ENCODE measurements at places on chromosomes 3 and 15.
A peak's percentile ranks its signal among the peaks of the same experiment; 100 is the strongest.

DNA sequence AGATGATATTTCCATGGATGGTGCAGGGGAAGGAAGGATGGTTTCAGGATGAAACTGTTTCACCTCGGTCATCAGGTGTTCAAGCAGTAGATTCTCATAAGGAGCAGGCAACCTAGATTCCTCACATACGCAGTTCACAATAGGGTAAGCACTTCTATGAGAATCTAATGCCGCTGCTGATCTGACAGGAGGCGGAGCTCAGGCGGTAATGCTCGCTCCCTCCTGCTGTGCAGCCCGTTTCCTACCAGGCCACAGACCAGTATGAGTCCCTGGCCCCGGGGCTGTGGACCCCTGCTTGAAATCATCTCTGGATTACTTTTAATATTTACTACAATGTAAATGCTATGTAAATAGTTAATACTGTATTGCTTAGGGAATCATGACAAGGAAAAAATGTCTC, 241.8 kb downstream of the ROBO2 start:
- no peak for DNase-seq

- DNase-seq: no peak
Measured at GRCh38 chr3:188604651-188605050, 450.7 kb downstream of the LPP start.

GRCh38 chr3:149643963-149644362, 13.9 kb downstream of the WWTR1 start:
- DNase-seq: no peak

DNA sequence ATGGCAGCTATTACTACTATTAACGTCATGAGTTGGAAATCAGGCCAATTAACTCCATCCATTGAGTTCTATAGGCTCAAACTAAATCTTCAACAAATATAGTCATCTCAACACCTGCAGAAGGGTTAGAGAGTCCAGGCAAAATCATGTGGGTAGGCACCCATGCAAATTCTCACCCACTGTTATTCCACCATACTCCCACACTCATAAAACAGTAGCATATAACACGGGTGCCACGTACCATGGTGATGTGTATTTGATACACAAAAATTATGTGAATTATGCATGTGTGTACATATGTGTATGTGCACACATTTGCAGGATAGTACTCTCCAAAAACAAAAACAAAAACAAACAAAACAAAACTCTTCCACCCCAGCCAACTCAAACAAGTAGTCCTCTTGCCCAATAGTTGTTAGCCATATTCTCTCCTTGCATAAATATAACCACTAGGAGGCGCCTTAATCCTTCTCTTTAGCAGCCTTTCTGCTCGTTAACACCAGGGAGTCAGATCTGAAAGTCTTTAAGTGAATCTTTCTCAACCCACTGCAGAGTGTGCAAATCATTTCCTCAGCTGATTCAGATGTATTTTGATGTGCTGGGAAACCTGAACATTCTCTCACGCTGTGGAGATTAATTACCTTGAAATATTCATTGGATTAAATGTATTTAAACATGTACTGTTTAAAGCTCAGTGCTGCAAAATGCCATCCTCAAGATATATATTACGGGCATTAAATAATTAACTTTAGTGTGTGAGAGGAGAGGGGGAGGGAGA, 38.0 kb upstream of the COPB2 start:
- no peak for DNase-seq

GRCh38 chr3:195522254-195523023, 20.7 kb downstream of the PPP1R2 start:
- no peak for DNase-seq

DNA sequence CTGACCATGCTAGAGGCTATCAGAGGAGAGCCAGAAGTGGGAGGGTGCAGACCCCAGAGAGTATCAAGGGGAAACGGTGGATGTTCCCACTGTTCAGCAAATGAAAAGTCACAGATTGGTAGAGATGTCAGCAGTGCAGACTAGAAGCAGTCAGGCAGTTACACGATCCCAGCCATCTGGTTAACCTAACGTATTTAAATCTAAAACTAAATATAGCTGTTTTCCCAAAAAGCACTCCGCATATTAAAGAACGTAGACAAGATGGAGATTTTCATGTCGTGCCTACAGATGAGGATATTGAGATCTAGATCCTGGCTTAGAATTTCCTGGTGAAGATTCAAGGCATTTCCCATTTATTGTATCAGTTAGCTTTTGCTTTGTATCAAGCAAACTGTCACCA, 25.2 kb downstream of the PXYLP1 start:
- DNase-seq: no peak

GRCh38 chr3:149579161-149579560, 78.7 kb downstream of the WWTR1 start:
- DNase-seq: no peak

- DNase-seq: peak; percentile 94
Measured at GRCh38 chr3:150409512-150410310, 1.6 kb downstream of the TSC22D2 start.

DNA sequence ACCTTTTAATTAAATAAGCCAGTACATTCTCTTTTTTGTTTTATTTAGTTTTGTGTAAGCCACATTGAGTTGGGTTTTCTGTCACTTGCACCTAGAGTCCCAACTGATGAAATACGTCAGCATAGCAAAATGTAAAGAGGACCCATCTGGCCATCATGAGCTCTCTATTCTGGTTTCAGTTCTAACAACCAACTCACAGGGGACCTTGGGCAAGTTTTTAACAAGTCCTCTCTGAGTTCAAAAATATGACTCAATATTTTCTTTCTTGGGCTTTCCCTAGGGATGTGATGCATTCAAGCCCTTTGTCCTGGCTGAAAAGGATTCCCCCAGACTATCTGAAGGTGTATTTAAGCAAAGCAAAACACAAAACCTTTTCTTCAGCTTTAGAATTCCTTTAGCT, 32.9 kb downstream of the PLCH1 start:
- no peak for DNase-seq

DNA sequence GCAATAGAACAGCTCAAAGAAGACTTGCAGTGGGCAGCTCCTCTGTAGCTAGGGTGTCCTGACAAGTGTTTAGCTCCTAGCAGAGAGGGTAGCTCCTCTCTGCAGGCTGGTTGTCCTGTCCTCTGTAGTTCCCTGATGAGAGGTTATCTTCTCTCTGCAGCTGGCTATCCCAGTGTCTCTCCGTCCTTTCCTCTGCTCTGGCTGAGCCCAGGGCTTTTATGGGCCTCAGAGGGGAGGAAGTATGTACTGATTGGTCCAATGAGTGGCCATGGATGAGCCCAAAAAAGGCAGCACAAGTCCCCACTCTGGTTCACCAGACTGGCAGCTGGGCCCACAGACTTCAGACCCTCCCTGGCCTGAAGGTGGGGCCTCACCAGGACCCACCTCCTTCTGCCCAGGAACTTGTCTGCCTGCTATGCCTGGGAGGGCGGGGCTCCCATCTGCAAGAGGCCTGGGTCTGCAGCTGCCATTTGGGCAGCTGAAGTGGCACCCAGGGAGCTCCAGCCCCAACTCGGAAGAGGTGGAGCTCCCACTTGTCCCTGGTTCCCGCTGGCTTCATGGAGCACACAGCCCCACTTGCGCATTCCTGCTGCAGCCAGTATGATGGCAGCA, 27.2 kb upstream of the MEX3B start:
- DNase-seq: no peak

DNA sequence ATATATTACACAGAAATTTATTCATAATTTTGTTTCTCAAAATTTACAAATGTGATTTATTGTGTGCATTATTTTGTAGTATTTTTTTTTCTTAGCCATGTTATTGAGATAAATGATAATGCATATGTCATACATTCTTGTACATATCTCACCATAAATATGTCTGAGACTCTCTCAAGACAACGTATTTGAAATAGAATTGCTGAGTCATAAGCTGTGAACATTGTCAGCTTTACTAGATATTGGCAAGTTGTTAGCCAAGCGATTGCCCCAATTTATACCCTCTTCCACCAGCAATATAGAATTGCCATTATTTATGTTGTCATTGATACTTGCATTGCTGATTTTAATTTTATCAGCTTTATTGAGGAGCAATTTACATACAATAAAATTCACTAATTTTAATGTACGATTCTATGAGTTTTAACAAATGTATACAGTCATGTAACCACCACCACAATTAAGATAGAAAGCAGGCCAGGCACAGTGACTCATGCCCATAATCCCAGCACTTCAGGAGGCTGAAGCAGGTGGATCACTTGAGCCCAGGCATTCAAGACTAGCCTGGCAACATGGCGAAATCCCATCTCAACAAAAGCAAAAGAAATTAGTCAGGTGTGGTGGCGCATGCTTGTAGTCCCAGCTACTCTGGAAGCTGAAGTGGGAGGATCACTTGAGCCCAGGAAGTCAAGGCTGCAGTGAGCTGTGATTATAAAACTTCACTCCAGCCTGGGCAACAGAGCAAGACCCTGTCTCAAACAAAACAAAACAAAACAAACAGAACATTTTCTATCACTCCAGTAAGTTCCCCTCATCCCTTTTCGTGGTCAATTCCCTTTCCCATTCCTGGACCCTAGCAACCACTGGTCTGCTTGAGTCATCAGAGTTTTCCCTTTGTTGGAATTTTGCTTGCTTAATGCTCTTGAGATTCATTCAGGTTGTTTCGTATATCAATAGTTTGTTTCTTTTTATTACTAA, 373.1 kb downstream of the MFSD1 start:
- no peak for DNase-seq

- DNase-seq: no peak
Measured at GRCh38 chr15:83694536-83694935, 40.6 kb downstream of the ADAMTSL3 start.

GRCh38 chr3:113954091-113954685, 6.4 kb downstream of the ZDHHC23 start:
- no peak for DNase-seq

DNA sequence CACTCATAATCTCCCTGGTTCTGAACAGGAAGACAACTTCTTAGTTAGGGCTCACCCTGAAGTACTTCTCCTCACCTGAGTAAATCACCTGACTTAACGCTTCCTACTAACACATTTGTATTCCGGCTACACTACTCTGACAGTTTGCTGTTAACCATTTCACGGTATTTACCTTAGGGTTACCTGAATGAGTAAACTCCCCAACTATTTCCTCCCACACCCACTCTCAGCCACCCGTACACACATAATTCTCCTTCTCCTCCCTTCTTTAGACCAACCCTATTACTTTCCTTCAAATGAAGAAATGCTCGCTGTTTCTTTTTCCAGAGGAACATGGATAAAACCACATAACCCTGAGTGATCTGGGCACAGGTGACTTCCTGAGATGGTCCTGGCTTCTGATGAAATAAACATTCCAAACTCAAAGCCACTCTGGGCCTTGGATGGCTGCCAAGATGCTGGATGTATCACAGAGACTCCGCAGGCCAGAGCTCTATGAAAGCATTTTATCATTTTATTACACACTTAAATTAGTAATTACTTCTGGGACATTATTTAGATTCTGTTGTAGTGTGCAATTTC, 183.6 kb upstream of the ATP11B start:
- no peak for DNase-seq

GRCh38 chr3:172542999-172543398, 19.8 kb upstream of the TNFSF10 start:
- no peak for DNase-seq

- no peak for DNase-seq
Measured at GRCh38 chr3:72595927-72596610, 252.2 kb downstream of the SHQ1 start.

GRCh38 chr3:59064276-59064675, 14.5 kb upstream of the CFAP20DC start:
- DNase-seq: no peak

DNA sequence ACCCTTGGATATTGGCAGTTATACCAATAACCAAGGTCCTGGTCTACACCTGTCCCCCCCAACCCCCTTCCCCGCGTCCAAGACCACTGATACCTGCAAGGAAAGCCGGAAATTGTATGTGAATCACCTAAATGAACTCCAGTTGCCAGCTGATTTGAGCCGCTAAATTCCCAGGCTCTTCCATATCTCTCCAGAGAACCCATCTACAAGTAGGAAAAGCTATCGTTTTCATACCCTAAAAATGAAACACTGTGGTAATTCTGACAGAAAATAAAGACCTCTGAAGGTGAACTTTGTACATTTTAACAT, 114.2 kb upstream of the ICE2 start:
- no peak for DNase-seq

DNA sequence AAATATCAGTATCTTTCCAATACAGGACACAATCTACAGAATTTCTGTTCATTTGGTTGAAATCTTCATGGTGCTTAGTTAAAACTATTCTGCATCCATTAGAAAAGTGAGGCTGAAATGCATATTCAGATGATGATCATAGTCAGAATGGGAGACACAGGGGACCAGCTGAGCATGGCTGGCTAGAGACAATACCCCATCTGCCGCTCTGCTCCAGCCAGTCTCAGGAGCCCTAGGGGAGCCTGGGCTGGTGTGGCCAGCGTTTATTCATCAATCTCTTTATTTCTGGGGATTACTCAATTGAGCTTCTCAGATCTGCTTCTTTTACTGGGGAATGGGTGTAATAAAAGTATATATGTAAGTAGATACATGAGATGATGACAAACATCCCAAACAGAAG, 470.9 kb upstream of the CDIN1 start:
- DNase-seq: no peak

GRCh38 chr15:88843334-88843733, 40.1 kb downstream of the ACAN start:
- no peak for DNase-seq

GRCh38 chr3:189311521-189311920, 139.8 kb downstream of the TPRG1 start:
- no peak for DNase-seq

GRCh38 chr15:97691799-97692198, 268.7 kb upstream of the ARRDC4 start:
- no peak for DNase-seq

- DNase-seq: no peak
Measured at GRCh38 chr3:125002414-125003368, 53.1 kb downstream of the HEG1 start.

DNA sequence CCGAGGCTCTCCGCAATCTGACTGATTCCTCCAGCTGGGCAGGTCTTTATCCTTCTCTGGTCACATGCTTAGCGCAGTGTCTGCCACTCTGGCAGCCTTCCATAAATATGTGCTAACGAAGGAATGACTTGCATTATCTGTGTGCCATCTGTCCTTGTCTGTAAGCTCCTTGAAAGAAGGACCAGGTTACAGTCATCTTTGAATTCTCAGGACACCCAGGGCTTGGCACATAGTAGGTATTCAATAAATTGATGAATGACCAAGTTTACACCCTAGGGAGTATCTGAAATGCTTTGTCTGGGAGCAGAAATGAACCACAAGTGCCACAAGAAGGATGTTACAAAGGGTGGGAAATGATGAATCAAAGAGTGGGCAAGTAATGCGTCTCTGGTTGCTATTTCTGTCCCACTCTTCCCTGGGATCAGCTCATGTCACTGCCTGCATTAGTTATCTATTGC, 16.5 kb upstream of the FAM3D start:
- DNase-seq: no peak

- no peak for DNase-seq
Measured at GRCh38 chr3:50815844-50816243, 141.1 kb downstream of the DOCK3 start.

DNA sequence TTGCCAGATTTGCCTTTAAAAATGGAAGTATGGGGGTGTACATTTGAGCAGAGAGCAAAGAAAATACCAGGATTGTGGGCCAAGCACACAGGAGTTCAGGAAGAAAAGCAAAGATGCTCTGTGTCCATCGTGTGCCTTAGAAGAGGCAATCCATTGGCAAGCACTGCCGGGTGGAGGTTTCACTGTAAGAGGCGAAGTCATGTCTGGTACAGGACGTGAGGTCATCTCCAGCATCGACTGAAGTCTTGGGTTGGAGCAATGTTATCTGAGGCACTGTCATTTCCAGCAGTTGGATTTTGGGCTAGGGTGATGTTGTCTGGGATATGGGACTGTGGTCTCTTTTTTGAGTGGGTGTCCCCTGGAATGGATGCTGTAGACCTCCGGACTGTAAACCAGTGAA, 4.8 kb upstream of the RGMA start:
- no peak for DNase-seq

GRCh38 chr3:72485641-72486040, 362.6 kb downstream of the SHQ1 start:
- DNase-seq: no peak

Measured in chondrocyte (in vitro differentiated cells).